ENCODE measurements at places on chromosomes 7 and 10. TPM values are rescaled to one million over a fixed set of nuclear protein-coding genes. Genes with fewer than 3 reads are reported as not detected.

APBB1IP gene
- total RNA-seq = 3.7 TPM

GRCh38 chr7:6153646-6154541, 118.5 kb downstream of the CYTH3 start:
- no peaks in the 10 kb centered on the region for H3K27me3 ChIP-seq
- no peak overlapping the region for H3K4me3 ChIP-seq
- H3K27ac ChIP-seq = no peak overlapping the region
- peaks cover 9% of the 10 kb centered on the region for H3K4me1 ChIP-seq

DNA sequence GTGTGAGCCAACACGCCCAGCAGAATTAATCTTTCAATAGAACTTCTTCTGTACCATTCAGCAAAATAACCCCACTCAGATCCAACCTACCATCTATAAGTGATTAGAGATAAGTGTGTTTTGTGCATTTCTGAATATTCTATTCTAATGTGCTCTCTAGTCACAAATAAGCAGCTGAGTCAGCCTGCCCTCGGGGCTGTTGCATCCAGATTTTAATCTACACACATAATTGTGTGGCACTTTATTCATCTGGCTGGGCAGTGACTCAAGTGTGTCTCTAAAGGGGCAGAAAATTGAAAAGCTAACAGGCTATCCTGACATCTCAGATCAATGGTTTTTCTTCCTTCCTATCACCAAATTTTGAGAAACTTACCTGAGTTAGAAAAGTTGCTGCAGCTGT, 60.3 kb downstream of the PRR15 start:
- H3K27me3 ChIP-seq = no peaks in the 10 kb centered on the region
- H3K4me1 ChIP-seq = no peaks in the 10 kb centered on the region
- no peaks in the 10 kb centered on the region for H3K36me3 ChIP-seq
- no peak overlapping the region for H3K27ac ChIP-seq

DNA sequence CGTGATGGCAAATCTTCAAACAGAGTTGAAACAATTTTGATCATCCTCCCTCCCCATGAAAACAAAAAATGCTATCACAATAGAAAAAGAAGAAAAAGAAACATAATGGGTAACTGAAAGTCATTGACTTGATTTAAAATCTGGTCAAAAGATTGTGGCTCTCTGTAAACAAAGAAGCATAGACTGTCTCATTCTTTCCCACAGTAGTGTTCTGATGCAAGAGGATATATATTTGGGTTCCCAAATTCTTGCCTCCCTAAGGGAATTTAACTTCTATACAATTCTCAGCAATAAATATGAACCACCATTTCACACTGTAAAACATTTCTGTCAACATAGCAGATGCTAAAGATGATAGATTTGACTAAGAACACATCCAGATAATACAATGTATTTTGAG, 32.8 kb upstream of the MEOX2 start:
- H3K36me3 ChIP-seq = no peaks in the 10 kb centered on the region
- H3K4me3 ChIP-seq = no peak overlapping the region
- no peaks in the 10 kb centered on the region for H3K27me3 ChIP-seq
- H3K4me1 ChIP-seq = no peaks in the 10 kb centered on the region
- H3K27ac ChIP-seq = no peak overlapping the region
- no peak for DNase-seq

ARPC1B gene
- total RNA-seq = 63.3 TPM

- H3K27ac ChIP-seq = no peak overlapping the region
- no peak for DNase-seq
- peaks cover 22% of the 10 kb centered on the region for H3K27me3 ChIP-seq
- H3K36me3 ChIP-seq = no peaks in the 10 kb centered on the region
- H3K4me1 ChIP-seq = peaks cover 3% of the 10 kb centered on the region
Observed at GRCh38 chr10:43235070-43235900, 31.6 kb downstream of the RASGEF1A start.

GRCh38 chr7:17530741-17531421, 232.4 kb downstream of the AHR start:
- H3K27ac ChIP-seq = no peak overlapping the region
- no peaks in the 10 kb centered on the region for H3K27me3 ChIP-seq
- H3K36me3 ChIP-seq = no peaks in the 10 kb centered on the region
- no peak for DNase-seq

- no peak overlapping the region for H3K27ac ChIP-seq
- DNase-seq = no peak
- no peaks in the 10 kb centered on the region for H3K27me3 ChIP-seq
Observed at GRCh38 chr7:148962440-148962822, 65.9 kb downstream of the PDIA4 start.

DNA sequence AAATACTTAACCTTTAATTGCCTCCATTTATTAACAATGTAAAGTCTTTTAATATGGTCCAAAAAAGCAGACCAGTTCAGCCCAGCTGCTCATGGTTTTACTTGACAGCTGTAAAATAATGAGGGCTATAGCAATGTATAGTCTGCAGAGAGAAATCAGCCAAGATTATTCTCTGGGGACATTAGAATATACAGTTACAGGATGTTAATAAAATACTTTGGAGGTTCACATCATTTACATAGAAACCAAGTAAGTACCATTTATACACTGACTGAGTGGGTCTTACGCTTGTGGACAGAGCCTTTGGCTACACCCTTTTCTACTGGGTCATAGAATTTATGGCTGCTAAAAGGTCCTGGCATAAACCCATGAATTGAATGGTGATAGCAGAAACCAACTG, 340.7 kb upstream of the CELF2 start:
- no peaks in the 10 kb centered on the region for H3K4me1 ChIP-seq
- H3K4me3 ChIP-seq = no peak overlapping the region
- H3K36me3 ChIP-seq = no peaks in the 10 kb centered on the region
- no peaks in the 10 kb centered on the region for H3K27me3 ChIP-seq
- no peak overlapping the region for H3K27ac ChIP-seq

GRCh38 chr7:23164846-23165245, 17.0 kb upstream of the NUP42 start:
- H3K36me3 ChIP-seq = peaks cover 5% of the 10 kb centered on the region
- H3K4me1 ChIP-seq = no peaks in the 10 kb centered on the region
- H3K4me3 ChIP-seq = no peak overlapping the region
- H3K27me3 ChIP-seq = no peaks in the 10 kb centered on the region
- no peak overlapping the region for H3K27ac ChIP-seq
- no peak for DNase-seq

GRCh38 chr10:130882906-130883305, 428.6 kb downstream of the TCERG1L start:
- no peaks in the 10 kb centered on the region for H3K27me3 ChIP-seq
- no peaks in the 10 kb centered on the region for H3K36me3 ChIP-seq
- H3K27ac ChIP-seq = no peak overlapping the region
- no peak overlapping the region for H3K4me3 ChIP-seq

- no peak for DNase-seq
- H3K36me3 ChIP-seq = no peaks in the 10 kb centered on the region
- no peaks in the 10 kb centered on the region for H3K27me3 ChIP-seq
- no peak overlapping the region for H3K27ac ChIP-seq
- H3K4me1 ChIP-seq = no peaks in the 10 kb centered on the region
Observed at GRCh38 chr7:115037128-115037802, 115.4 kb downstream of the MDFIC start.

GRCh38 chr7:27784399-27785053, 44.6 kb downstream of the TAX1BP1 start:
- H3K27ac ChIP-seq = no peak overlapping the region
- H3K36me3 ChIP-seq = peaks cover 4% of the 10 kb centered on the region
- no peaks in the 10 kb centered on the region for H3K27me3 ChIP-seq
